ENCODE measurements at places on chromosomes 3 and 15.

DNA sequence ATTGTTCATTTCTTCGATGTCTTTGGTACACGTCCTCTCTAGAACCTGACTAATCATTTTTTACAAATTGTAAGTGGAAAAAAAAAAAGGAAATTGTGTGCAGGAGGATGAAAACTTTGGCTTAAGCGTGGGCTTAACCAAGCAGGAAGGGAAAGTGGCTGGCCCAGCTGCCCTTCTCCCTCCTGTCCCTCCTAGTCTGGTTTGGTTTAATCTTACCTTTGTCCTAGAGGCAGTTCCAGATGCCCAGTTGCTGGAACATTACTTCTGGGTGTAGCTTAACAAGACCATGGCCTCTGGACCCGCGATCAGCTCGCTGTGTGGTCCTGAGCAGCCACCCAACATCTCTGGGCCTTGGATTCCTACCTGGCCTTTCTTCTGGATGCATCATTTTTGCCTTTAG is 15.4 kb downstream of the PAQR5 start:
- no peak for DNase-seq

DNA sequence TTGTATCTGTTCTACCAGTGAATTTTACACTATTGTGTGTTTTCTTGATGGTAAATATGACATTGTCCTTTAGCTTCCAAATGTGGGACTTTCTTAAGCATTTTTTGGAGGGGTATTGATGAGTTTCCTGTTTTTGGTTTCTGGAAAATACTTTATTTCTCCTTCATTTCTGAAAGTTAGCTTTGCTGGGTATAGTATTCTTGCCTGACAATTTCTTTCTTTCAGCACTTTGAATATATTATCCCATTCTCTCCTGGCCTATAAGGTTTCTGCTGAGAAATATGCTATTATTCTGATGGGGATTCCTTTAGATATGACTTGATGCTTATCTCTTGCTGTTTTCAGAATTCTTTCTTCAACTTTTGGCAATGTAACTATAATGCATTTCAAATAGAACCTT is 15.4 kb upstream of the ATP2C1 start:
- no peak for DNase-seq

GRCh38 chr15:29635513-29636098 is 186.7 kb downstream of the TJP1 start:
- DNase-seq, result no peak

- no peak for DNase-seq
These were observed 37.8 kb downstream of the BOC start for GRCh38 chr3:113249111-113249510.

DNA sequence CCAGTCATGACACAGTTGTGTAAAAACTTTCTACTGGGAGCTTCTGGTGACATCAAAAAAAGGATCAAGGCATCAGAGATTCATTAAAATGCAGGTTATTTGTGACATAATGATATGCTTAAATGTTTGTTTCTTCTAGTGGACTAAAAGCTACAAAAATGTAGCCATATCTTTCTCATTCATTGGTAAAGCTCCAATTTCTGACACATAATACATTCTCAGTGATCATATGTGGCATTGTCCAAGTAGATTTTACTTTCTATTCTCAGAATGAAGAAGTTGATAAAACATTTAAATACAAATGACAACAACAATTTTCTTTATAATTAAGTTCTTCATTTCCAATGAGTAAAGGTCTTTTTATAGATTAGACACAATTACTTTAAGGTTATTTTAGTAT is 71.0 kb upstream of the ARHGEF26 start:
- DNase-seq, result no peak

DNA sequence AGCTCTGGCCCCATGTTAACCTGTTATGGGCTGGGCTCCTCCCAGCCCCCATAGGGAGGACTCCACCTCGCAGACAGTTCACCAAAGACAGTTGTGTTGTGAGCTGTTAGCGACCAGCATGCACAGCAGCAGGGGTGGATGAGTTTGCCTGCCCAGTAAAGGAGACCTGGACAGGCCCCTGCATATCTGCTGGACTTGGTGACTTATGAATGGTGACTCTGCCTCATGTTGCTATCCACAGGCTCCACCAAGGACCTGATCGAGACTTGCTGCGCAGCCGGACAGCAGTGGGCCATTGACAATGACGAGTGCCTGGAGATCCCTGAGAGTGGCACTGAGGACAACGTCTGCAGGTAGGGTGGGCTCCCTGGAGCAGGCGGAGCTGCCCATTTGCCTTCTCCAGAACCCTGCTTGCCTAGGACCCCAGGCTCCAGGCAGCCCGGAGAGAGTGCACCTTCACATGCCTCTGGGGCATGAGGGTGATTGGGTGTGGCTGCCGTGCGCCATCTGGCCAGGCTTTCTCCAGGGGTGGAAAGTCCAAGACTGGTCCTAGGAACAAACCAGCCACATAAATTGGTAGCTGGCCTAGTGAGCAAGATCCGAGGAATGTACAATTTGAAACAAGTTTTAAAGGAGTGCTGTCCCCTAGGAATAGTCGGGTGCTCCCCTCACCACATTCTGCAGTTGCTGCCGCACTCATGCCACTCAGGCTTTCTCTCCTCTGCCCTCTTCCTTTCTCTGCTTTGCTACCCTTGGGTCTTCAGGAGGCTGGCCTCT is 59.1 kb downstream of the FBLN2 start:
- DNase-seq, result no peak

DNA sequence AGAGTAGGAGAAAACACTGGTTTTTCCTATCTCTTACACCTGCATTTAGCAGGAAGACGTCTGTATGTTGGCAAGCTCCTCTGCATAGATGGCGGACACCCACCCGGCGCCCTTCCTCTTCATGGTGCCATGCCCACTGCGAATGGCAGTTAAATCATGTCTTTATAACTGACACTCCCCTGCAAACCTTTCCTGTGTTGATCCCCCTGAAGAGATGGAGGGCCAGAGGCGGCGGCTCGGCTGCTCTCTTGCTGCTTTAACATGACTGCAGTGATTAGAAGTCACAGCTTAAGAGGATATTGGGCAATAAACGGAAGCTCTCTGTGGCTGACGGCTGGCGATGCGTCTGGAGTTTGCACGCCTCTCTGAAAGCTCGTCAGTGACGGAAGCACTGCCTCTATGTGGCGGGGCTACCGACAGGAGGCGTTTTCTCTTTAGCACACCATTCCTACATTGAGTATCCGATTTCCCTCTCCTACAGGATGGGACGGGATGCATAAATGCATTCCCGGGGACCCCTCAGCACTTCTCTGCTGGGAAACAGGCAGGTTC is 25.5 kb upstream of the SNRPA1 start:
- DNase-seq, result peak; percentile 63

GRCh38 chr15:90463381-90463780 is 66.3 kb upstream of the CRTC3 start:
- no peak for DNase-seq

GRCh38 chr15:29550834-29551465 is 271.3 kb downstream of the TJP1 start:
- DNase-seq, result no peak

- peak; percentile 57 for DNase-seq
These were observed 74.3 kb downstream of the SIDT1 start for GRCh38 chr3:113606539-113607218.

DNA sequence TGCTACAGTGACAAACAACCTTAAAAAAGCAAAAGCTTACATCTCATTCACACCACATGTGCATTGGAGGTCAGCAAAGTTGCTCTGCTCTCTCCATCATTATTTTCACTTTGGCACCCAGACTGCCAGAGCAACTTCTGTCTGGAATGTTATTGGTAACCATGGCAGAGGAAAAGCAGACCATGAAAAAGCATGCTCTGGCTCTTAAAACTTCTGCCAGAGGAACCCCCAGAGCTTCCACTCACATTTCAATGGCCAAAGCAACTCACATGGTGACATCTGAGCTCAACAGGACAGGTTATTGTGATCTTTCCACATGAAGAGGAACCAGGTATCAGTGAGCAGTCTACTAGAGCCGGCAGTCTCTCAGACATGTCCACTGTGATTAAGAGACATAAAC is 21.9 kb upstream of the FRMD5 start:
- DNase-seq, result no peak

- DNase-seq, result peak; percentile 32
These were observed 138.1 kb downstream of the TMCO5A start for GRCh38 chr15:38072348-38073177.

GRCh38 chr15:33292717-33293307 is 18.0 kb upstream of the RYR3 start:
- DNase-seq, result peak; percentile 70

- DNase-seq, result no peak
These were observed 28.2 kb downstream of the NEK4 start for GRCh38 chr3:52742418-52743041.

DNA sequence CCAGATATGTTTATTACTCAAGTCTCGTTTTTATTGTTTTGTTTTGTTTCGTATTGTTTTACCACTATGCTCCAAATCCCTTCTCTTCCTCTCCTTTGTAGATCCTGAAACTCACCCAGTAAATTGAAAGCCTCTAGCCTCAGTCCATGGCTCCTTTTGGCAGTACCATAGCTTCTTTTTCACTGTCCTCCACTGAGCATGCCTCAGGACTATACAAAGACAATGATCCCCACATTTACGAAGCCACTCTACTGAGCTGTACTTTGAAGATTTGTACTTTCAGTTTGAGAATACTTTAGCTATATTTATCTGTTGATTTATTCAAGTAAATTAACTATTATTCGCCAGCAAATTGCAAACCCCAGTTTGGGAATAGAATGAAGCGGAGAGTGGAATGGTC is 159.1 kb upstream of the SLITRK3 start:
- no peak for DNase-seq

DNA sequence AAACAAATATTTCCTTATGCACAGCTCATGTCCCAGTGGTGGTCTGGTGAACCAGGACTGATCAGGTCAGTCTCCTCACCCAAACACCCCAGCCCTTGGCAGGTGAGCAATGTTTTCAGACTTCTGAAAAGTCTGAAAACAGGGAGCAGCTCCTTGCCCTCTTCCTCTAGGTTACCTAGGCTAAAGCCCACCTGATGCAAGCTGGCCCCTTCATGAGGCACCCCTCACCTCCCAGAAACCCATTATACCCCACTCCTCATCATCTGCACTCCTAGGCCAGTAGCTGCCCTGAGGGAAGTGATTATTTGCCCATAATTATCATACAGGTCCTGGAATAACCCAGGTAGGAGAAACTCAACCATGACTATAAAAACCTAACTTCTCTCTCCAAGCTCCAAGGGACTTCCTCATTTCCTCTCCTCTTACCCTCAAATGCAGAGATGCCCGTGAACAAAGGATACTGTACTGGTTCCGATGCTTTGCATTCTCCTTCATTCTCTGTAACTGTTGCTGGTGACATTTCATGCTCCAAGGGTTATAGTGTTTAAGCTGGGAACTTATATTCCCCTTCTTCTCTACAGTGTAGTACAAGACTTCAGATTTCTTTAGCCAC is 5.2 kb upstream of the NCKIPSD start:
- no peak for DNase-seq

- DNase-seq, result no peak
These were observed 11.9 kb downstream of the STT3B start for GRCh38 chr3:31544634-31545033.

GRCh38 chr3:129644836-129645235 is 38.4 kb upstream of the PLXND1 start:
- DNase-seq, result no peak

DNA sequence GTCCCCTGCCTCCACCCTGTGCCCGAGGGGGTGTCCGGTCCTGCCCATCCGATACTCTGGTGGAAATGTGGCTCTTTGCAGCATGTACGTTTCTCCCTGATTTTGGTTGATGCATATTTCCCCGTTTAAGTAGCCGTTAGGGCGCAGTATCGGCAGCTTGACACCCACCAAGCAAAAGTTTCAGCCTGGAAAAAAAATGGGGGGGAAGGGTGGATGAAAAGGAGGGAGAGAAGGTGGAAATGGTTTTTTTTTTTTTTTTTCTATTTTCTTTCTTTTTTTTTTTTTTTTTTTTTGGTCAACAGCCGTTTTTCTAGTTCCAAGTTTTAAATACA is 1.3 kb downstream of the RAP2B start:
- DNase-seq, result no peak

- DNase-seq, result no peak
These were observed 5.2 kb downstream of the PRKCD start for GRCh38 chr3:53166206-53166605.

DNA sequence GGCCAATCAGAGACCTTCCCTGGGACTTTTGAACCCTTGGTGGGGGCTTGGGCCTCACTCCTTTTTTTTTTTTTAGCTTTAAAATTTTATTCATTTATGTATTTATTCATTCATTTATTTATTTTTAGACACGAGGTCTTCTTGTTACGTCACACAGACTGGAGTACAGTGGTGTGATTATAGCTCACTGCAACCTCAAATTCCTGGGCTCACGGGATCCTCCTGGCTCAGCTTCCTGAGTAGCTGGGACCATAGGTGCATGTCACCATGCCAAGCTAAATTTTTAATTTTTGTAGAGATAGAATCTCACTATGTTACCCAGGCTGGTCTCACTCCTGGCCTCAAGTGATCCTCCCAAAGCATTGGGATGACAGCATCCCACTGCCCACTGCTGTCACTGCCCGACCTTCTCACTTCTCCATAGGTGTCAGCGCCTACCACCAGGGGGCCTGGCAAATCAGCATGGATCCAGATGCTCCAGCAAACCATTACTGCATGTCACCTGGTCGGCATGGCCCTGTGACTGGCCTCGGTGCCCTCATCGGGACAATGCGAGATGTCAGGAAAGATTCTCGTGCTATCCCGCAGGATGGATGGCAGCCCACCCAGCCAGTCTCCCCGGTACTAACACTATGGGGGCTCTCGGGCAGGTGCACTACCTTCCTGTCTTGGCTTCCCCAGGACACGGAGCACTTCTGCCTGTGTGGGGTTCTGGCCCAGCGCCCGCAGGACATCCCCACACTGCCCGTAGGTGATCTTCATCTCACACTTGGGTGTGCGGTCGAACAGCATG is 3.0 kb downstream of the MYL3 start:
- peak; percentile 46 for DNase-seq

DNA sequence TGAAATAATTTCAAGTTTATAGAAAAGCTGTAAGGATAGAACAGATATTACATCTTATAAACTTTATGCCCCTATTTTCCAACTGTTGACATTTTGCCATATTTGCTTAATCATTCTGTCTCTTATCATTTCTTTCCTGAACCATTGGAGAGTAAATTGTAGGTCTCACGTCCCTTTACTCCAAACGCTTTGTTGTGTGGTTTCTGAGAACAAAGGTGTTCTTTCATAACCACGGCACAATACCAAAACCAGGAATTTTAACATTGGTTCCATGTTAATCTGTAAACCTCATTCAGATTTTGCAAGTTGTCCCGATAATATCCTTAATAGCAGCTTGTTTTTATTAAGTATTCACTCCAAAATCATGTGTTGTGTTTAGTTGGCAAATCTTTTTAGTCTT is 134.8 kb downstream of the AKAP13 start:
- DNase-seq, result no peak
